ENCODE measurements at places on chromosomes 2 and 18. TPM values are rescaled to one million over a fixed set of nuclear protein-coding genes. Genes with fewer than 3 reads are reported as not detected.

BCL2L11 gene
- total RNA-seq = 12.0 TPM

PPM1B gene
- total RNA-seq = 43.7 TPM

UGT1A8 gene
- total RNA-seq = not detected

GKN2 gene
- total RNA-seq = not detected

KANSL1L gene
- total RNA-seq = 19.6 TPM

ANKRD30B gene
- total RNA-seq = not detected

UGT1A10 gene
- not detected for total RNA-seq

ZEB2 gene
- total RNA-seq = 146 TPM

PRSS56 gene
- not detected for total RNA-seq

ITGB1BP1 gene
- total RNA-seq = 138 TPM

MYO5B gene
- total RNA-seq = 0.30 TPM

CAPN14 gene
- total RNA-seq = 0.13 TPM

- H3K27ac ChIP-seq = no peak overlapping the region
- H3K4me3 ChIP-seq = no peak overlapping the region
- H3K36me3 ChIP-seq = no peaks in the 10 kb centered on the region
- no peaks in the 10 kb centered on the region for H3K4me1 ChIP-seq
- DNase-seq = peak; percentile 57
Observed at GRCh38 chr2:229133155-229133772, 137.8 kb downstream of the PID1 start.

DNA sequence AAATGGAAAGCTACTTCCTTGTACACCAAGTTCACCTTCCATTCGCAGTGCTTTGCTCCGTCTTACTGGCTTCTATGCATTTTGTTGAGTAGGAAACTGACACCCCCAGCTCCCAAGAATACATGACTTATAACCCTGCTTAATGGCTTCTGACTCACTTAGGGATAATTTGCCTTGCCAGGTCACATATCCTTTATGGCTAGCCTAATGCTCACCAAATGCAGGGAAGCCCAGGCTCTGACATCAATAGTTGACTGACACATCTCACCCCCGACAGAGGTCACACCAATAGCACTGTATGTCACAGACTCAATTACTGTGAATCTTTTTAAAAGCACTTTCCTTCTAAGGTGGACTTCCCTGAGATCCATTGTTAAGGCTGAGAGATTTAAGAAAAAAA is 147.2 kb downstream of the DTNA start:
- H3K36me3 ChIP-seq = no peaks in the 10 kb centered on the region
- DNase-seq = no peak
- no peak overlapping the region for H3K4me3 ChIP-seq
- no peak overlapping the region for H3K27ac ChIP-seq

DNA sequence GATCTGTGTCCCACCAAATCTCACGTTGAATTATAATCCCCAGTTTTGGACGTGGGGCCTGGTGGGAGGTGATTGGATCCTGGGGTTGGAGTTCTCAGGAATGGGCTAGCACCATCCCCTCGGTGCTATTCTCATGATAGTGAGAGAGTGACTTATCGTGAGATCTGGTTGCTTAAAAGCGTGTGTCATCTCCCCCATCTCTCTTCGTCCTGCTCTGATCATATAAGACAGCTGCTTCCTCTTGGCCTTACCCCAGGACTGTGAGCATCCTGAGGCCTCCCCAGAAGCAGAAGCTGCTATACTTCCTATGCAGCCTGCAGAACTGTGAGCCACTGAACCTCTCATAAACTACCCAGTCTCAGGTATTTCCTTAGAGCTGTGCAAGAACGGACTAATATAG is 163.7 kb upstream of the NDUFV2 start:
- H3K4me3 ChIP-seq = no peak overlapping the region
- H3K4me1 ChIP-seq = no peaks in the 10 kb centered on the region
- H3K27ac ChIP-seq = no peak overlapping the region
- no peaks in the 10 kb centered on the region for H3K27me3 ChIP-seq
- H3K36me3 ChIP-seq = no peaks in the 10 kb centered on the region

DNA sequence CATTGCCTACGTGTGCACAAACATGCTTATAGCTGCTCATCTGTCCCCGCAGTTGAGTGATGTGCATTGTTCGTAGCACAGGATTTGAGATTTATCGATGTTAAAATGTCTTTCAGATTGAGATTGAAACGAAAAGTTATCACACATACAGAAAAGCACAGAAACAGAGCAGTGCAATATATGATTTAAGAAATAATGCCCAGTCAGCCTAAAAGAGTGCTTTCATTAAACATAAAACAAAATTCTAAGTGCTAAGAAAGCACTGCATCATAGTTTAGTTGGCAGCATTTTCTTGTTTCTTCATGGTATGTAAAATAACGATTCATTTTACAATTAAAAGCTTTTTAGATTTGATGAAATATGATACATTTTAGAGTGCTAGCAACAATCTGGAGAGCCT is 31.9 kb upstream of the GORASP2 start:
- H3K4me3 ChIP-seq = no peak overlapping the region
- H3K4me1 ChIP-seq = no peaks in the 10 kb centered on the region
- no peaks in the 10 kb centered on the region for H3K27me3 ChIP-seq
- no peaks in the 10 kb centered on the region for H3K36me3 ChIP-seq
- no peak overlapping the region for H3K27ac ChIP-seq
- DNase-seq = no peak

DNA sequence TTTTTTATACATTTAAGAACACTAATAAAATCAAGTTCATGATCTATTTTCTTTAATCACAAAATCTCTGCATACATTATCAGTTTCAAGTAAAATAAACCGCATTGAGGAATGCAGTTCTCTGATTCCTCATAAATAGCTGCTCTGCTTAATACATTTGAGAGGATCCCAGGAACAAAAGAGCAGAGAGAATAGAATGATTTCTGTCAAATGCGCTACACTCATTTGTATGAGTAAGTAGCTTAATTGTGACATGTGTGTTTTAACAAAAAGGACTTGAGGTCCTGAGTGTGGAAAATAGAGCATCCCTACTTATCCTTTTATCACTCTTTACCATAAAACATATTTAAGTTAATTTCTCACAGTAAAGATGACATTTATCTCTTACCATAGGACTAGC is 134.0 kb downstream of the PID1 start:
- H3K4me1 ChIP-seq = no peaks in the 10 kb centered on the region
- no peaks in the 10 kb centered on the region for H3K36me3 ChIP-seq
- H3K27ac ChIP-seq = no peak overlapping the region
- H3K4me3 ChIP-seq = no peak overlapping the region

DNA sequence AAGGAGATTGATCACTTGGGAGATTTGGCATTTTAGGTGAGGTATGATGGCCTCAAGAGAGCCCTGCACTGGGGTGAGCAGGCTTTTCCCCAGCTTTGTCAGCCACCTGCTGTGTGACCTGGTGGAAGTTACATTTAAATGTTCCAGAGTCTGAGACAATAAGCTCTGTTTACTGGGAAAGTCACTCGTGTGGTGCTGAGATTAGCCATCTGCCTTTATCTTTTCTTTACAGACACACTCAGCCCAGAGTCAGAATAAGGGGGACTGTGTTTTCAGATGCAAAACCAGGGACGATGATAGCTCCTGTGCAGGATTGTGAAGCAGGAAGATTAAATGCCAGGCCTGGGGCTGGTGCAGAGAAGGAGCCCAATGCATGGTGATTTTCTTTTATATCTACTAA is 47.9 kb downstream of the SH3RF3 start:
- H3K36me3 ChIP-seq = no peaks in the 10 kb centered on the region
- DNase-seq = no peak
- H3K4me1 ChIP-seq = no peaks in the 10 kb centered on the region
- H3K4me3 ChIP-seq = no peak overlapping the region
- no peak overlapping the region for H3K27ac ChIP-seq

DNA sequence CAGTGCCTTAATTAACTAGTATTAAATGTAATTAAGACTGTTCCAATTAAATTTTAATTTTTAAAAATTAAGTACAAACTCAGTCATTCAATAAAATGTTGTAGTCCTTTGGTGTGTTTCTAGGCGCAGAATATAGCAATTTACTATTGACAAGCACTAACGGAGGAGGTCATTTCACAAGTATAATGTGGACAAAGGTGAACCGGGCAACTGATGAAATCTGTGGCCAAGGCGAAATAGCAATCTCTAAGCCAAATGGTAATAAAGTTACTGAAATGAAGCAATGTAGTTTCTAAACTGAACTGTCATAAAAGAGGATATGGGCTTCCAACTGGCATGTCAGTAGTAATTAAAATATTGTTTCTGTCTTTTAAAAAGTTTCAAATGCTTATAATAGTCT is 27.5 kb downstream of the FIGN start:
- H3K27me3 ChIP-seq = peaks cover 52% of the 10 kb centered on the region
- DNase-seq = no peak
- no peaks in the 10 kb centered on the region for H3K4me1 ChIP-seq
- H3K4me3 ChIP-seq = no peak overlapping the region

- H3K27me3 ChIP-seq = no peaks in the 10 kb centered on the region
- H3K4me3 ChIP-seq = no peak overlapping the region
- no peaks in the 10 kb centered on the region for H3K4me1 ChIP-seq
- DNase-seq = no peak
- H3K27ac ChIP-seq = no peak overlapping the region
- peaks cover 33% of the 10 kb centered on the region for H3K36me3 ChIP-seq
Observed at GRCh38 chr2:241741016-241741415, 6.6 kb downstream of the D2HGDH start.

DNA sequence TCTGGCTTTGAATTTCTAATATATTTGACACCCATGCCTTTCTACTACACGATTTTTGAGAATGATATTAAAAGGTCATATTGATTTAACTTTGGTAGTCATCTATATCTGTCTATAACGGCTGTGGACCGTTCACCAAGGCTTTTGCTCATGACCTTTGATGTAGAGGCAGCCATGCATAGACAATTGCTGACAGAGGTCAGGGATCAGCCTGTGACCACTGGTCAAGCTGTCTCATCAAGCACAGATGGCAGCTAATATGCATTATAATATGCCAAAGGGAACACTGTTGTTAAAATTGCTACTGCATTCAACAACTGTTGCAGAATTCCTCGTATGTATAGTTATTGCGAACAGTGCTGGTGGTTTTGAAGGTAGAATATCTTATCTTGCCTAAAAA is 323.9 kb upstream of the DSEL start:
- no peaks in the 10 kb centered on the region for H3K36me3 ChIP-seq
- no peaks in the 10 kb centered on the region for H3K4me1 ChIP-seq
- no peak overlapping the region for H3K4me3 ChIP-seq
- H3K27me3 ChIP-seq = no peaks in the 10 kb centered on the region
